Kasumi-1 (cell line): ENCODE measurements at places on chromosomes 1 and 21.

DNA sequence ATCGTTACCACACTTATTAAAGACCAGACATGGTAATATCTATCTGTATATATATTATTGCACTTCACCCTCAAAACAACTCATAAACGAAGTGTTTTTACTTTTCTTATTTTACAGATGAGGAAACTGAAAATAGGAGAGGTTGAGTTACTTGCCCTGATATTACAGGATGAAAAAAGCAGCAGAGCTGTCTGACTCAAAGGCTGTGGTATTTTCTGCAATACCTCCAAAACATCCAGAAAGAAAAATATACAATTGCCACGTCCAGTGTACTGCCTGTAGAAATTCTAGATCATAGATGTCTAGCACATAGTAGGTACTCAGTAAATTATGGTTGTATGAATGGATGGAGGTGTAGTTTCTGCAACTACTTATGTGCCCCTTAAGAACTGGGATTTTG, 5.2 kb upstream of the TARBP1 start:
- DNase-seq: no peak

GRCh38 chr1:191561276-191561675, 597.0 kb upstream of the RGS18 start:
- no peak for DNase-seq

DNA sequence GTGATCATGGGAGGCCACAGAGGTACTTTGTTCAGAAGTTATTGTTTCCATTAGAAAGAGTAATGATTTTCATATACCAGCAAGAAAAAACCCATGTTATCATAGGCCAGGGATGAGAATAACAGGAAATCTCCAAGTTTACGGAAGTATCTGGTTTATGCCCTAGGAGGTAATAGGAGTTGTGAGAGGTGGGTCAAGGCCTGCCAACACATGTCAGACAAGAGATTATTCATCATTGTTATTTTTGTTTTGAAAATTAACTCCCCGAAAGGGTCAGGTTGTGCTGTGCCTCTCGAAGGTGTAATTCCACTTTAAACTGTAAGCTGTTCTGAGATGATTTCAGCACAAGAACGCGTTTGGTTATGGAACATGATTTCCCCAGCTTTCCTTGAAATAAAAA, 218.4 kb downstream of the CAMTA1 start:
- DNase-seq: no peak

DNA sequence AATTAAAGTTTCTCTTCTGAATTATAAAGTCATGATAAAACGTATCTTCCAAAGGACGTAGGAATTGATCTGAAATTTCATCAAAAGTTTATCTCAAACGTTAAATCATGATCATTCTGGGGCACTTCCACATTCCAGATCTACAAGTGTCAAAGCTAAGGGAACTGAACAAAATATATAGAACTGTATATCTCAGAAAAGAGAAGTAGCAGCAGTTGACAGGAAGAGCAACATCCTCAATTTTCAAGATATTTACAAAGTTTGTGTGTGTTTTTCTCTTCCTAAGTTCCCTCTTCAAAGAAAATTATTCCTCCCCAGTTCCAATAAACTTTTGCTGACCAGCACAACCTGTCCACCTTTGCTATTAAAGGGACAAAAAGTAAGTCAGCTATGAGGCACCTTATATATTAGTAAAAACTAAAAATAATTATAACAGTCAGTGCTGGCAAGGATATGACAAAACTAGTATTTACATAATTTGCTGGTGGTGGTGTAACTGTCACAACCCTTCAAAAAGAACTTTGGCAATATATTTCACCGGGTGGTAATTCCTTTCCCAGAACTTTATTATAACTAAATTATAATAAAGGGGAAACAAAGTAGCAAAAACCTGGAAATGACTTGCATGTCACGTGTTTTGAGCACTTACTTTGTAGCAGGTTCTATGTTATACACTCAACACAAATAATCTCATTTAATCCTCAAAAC, 38.5 kb upstream of the EYA3 start:
- peak; percentile 83 for DNase-seq

- DNase-seq: no peak
Measured at GRCh38 chr1:161085165-161085564, 4.2 kb downstream of the NECTIN4 start.

DNA sequence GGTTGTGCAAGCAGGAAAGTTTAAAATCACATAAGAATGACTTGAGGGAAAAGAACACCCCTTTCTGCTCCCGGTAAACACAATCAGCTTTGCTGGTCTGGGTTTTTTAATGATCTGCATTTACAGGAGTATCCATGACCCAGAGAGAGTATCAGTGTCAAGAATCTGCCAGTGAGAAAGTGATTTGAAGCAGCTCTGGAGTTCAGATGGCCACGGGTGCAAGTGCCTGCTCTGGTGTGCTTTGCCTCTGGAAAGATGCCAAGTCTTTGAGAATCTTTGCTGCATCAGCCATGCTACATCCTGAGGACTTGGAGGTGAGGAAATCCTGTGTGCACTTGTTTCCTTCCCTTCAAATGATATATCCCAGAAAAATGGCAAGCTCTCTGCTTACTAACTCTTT, 18.6 kb upstream of the MYSM1 start:
- DNase-seq: peak; percentile 20

GRCh38 chr21:16441789-16442188, 712.0 kb downstream of the USP25 start:
- no peak for DNase-seq

DNA sequence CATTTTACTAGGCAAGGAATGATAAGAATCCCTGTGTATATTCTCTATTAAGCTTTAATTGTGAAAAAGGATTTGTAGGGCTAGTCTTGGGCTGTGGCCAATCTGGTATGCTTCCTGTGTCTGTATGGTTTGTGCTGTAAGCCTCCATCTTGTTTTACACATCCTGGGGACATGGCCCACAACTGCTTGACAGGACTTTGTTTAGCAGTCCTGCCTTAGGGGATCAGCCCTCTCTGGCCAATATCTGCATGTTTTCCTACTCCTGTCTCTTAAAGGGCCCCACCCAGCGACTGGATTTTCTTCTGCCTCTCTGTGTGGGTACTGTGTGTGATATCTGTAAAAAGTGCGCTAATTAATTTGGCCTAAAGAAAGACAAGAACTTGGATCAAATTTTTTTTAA, 813.2 kb downstream of the PLA2G4A start:
- no peak for DNase-seq

- DNase-seq: no peak
Measured at GRCh38 chr1:15764890-15765289, 6.3 kb downstream of the FBLIM1 start.
